ENCODE measurements at places on chromosomes 3 and 15.

DNA sequence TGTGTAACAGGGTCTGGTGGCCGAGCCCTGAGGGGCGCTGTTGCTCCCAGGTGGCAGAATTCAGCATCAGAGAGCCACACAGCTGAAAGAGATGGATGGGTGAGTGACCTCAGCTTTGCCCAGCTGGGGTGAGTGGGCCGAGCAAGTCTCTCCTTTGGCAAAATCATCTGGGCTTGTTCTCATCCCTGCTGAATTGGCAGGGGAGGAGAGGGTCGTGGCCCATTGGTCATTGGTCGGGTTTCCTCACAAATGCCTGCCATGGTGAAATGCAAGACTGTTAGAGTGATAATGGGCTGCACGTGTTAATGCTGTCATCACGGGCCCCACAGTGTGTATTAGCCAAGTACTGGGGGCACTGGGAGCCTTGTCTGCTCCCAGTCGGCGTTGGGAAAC lies 15.9 kb downstream of the ABHD2 start:
- no peak for DNase-seq

DNA sequence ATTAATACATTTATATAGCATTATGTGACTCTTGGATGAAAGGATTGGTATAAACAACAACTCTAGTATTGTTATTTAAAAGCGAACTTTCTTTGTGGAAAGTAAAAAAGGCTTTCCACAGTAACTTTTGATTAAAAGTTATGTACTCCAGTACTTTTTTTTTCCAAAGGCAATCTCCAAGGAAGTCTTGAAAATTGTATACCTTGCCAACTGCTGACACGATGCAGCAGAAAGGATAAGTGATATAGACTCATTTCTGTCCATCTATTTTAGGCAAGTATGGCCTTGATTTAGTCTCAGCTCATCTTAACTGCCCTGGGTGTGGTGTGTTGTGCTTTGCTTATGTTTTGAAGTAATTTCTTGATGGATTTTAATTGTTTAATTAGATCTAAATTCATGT lies 79.7 kb downstream of the OTOL1 start:
- DNase-seq = no peak

- no peak for DNase-seq
Observed at GRCh38 chr3:105174017-105174615, 192.6 kb upstream of the ALCAM start.

GRCh38 chr3:14616606-14617507 lies 34.7 kb upstream of the CCDC174 start:
- DNase-seq = no peak

DNA sequence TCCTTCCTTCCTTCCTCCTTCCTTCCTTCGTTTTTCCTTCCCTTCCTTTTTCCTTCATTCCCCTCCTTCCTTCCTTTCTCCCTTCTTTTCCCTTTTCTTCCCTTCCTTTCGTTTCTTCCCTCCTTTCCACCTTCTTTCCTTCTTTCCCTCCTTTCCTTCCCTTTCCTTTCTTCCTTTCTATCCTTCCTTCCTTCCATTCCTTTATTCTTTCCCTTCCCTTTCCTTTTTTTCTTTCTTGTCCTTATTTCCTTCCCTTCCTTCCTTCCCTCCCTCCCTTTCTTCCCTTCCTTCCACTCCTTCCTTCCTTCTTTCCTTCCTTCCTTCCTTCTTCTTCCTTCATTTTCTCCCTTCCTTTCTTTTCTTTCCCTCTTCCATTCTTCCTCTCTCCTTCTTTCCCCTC lies 394.6 kb downstream of the GABRB3 start:
- no peak for DNase-seq

- DNase-seq = peak; percentile 67
Observed at GRCh38 chr15:99100245-99101173, 4.4 kb upstream of the SYNM start.

GRCh38 chr15:92132982-92133755 lies 260.5 kb upstream of the ST8SIA2 start:
- DNase-seq = no peak

- no peak for DNase-seq
Observed at GRCh38 chr3:144429719-144430121, 458.1 kb downstream of the DIPK2A start.

GRCh38 chr3:177108648-177109047 lies 88.6 kb downstream of the TBL1XR1 start:
- DNase-seq = no peak

- no peak for DNase-seq
Observed at GRCh38 chr15:63339006-63339766, 42.5 kb downstream of the CA12 start.

GRCh38 chr3:65182682-65183081 lies 494.9 kb upstream of the ADAMTS9 start:
- DNase-seq = no peak

- DNase-seq = no peak
Observed at GRCh38 chr15:59063042-59063441, 41.9 kb upstream of the CCNB2 start.

DNA sequence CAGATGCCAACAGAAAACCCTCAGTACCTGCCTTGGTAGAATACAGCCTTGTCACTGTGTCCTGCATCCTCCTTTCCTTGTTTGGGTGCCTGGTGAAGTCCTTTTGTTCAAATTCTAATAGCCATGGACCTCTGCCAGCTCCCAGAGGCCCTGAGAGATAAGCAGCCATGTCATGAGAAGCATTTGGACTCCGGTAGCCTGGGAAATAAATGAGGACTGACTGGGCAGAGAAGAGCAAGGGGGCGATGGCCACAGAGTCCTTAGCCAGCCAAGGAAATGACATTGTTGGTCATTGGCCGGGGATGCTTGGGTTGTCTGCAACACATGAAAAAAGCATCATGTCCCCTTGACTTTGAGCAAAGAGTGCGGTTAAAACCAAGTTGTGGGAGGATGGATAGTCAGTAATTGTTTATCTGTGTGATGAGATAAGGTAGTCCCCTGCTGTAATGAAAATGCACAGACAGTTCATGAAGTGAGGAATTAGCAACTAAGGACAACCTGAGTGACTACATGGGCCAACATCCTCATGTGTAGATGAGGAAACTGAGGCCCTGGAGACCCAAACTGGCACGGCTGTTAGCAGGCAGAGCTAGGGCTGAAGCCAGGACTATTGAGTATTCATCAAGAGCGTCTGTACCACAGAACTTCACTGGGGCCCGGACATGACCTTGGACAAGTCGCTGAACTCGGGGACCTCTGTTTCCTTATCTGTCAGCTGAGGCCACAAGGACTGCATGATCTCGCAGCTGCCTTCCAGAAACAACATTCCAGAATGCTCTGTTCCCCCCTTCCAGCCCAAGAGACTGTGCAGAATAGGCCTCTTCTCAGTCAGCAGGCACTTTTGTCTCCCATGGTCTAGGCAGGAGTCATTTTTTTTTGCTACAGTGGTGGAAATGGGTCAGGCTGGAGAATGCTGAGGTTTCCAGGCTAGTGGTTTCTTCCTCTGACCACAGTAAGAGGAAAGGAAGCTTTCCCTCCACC lies 90.5 kb upstream of the CTDSPL start:
- no peak for DNase-seq

GRCh38 chr15:56839099-56839498 lies 79.3 kb upstream of the TCF12 start:
- DNase-seq = no peak

- DNase-seq = no peak
Observed at GRCh38 chr15:93983526-93983925, 247.8 kb upstream of the MCTP2 start.

DNA sequence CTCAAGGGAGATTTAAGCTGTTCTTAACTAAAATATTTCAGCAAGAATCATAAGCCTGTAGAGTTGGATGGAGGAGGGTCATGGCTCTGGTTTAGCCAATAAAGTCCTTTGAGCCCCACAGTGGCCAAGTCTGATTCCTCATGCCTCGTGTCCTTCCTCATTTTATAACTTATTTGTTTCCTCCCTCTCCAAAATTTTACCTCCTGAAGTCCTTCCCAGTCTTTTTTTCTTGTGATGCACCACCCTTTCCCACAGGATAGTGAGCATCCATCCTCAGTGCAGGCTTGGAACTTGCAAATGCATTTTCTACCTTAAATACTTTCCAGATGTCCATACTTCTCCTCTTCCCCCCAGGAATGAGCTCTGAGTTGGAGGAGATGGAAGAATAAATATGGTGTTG lies 162.7 kb upstream of the AGTR1 start:
- DNase-seq = no peak

DNA sequence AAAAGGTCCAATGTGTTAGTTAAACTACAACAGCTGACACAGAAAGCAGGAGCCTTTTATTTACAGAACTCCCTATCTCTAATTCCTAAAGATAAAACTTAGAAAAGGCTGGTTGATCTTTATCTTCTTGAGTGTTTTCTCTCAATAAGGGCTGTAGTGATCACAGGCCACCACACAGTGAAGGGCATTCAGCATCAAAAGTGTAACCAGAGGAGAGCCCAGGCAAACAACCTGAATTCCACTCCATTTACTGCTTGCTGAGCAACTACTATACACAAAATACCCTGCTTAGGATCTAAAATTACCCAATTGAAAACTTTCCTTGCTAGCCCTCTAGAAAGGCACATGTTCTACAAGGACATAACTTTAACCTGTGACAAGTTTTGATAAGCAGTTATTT lies 122.7 kb downstream of the MEIS2 start:
- no peak for DNase-seq

DNA sequence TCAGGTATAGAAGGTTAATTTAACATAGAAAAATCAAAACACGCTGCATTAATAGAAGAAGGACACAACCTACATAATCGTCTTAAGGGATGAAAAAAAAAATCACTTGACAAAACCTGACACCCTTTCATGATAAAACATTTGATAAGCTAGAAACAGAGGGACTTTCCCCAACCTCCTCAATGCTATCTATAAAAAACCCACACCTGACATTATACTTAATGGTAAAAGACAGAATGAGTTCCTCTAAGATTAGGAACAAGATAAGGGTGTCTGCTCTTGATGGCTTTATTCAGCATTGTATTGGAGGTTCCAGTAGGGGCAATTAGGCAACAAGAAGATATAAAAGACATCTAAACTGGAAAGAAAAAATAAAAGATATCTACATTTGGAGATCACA lies 69.9 kb upstream of the KBTBD8 start:
- no peak for DNase-seq

- DNase-seq = no peak
Observed at GRCh38 chr15:70091726-70092463, 5.8 kb downstream of the TLE3 start.

- no peak for DNase-seq
Observed at GRCh38 chr3:42014921-42015533, 53.1 kb upstream of the ULK4 start.

- DNase-seq = no peak
Observed at GRCh38 chr15:75620058-75620820, 5.3 kb downstream of the SNUPN start.

- no peak for DNase-seq
Observed at GRCh38 chr3:106860182-106860581, 517.1 kb upstream of the CCDC54 start.

GRCh38 chr3:136075811-136076210 lies 110.3 kb downstream of the PPP2R3A start:
- DNase-seq = no peak

- DNase-seq = no peak
Observed at GRCh38 chr3:141726483-141726882, 11.6 kb upstream of the RNF7 start.

GRCh38 chr3:122403489-122403888 lies 12.4 kb downstream of the WDR5B start:
- DNase-seq = no peak

DNA sequence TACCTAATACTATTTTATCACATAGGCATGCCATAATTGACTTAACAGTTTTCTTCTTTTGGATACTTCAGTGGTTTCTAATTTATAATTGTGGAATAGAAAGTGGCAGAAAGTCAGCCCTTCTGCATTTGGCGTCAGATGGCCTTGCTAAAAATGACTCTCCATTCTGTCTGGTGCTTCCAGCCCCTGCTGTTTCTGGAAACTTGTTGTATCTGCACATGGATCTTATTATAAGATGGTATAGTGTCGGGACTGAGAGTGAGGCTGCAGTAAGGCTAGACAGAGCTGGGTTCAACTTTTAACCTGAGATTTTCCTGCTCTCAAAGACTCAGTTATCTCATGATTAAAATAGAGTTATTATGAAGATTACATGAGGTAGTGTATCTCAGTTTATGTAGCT lies 74.8 kb upstream of the WDR72 start:
- no peak for DNase-seq

GRCh38 chr3:111578867-111579266 lies 16.3 kb downstream of the ZBED2 start:
- no peak for DNase-seq

DNA sequence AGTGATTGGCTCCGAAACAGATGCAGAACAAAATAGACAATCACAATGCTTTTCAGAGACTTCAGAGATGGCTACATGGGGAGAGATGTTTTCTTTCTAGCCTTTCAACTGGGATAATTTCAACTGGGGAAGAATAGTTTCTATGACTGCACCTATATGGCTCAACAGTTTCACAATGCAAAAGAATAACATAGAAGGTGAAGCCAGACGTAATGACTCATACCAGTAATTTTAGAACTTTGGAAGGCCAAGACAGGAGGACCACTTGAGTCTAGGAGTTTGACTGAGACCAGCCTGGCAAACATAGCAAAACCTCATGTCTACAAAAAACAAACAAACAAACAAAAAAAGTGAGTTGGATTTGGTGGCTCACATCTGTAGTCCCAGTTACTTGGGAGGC lies 180.2 kb upstream of the CHL1 start:
- no peak for DNase-seq

GRCh38 chr3:37173806-37174205 lies 576 bp downstream of the LRRFIP2 start:
- DNase-seq = no peak

DNA sequence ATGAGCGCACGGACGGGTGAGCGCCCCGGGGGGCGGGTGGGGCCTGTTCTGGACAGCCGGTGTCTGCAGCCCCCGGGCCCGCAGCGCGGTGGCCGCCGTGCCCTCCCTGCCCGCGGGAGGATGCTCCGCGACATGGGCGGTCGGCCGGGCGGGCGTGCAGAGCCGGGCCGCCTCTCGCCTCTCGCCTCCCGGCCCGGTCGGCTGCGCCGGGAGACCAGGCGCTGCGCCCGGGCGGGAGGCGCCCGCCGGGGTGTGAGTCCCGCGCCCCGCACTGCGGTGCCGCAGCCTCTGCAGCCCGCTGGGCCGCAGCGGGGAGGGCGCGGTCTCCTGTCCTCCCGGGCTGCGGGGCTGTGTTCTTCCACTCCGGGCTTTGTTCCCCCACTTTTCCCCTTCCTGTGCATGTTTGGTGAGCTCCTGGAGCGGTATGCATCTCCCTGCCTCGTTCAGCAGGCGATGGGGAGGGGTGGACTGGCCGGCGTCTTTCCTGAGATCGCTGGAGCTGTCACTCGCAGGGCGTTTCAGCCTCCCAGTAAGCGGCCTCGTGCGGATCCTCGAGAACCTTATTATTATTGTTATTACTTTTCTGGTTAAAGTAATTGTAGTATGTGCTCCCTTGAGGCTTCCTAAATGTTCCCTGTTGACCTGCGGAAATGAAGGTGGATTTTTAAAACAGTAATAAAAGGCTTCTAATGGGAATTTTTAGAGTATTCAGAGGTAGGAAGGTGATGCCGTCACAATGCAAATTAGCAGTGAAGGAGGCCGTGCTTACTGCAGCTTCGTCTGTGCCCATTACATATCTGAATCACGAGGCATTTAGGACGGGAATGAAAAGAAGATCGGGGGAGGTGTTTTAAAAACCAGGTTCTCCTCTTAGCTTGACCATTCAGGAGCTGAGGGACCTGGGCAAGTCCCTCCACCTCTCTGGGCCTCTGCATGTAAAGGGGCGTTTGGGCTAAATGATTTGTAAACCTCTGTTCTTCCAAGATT lies 593 bp downstream of the TMOD2 start:
- peak; percentile 29 for DNase-seq

All from neuronal stem cell (in vitro differentiated cells).